SK-N-MC (cell line): ENCODE measurements at places on chromosomes 6 and 20.

DNA sequence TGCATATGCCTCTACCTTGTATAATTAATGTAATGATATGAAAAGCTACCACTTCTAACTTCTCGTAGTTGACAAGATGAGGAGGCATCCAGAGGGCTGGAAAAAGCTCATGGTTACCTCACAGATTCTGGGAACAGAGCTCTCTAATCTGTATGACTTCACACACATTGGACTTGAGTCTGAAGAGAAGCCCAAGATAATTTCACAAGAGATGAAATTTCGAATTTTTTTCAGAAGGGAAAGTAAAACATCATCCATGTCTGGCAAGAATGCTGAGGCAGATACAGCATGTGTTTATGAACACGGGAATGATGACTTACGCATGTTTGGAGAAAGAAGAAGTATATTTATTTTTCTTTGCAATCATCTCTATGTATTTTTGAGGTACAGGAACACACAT, 141.8 kb upstream of the TENT5A start:
- DNase-seq = no peak

DNA sequence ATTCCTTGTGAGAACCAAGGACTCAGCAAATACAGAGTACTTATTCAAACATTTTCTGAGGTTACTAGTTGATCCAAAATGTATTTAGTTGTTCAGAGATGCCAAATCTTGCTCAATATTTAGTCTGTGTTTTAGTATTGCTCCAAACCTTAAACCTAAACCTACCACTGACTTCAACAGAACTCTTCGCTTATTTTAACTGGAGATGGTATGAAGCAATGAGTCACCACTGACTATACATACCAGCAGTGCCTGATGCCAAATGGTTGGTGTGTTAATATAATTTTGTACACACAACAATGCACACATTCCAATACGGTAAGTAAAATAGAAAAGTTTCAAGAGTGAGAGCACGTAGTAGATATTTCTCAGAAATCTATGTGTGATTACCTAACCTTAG, 1.9 kb upstream of the SPTLC3 start:
- no peak for DNase-seq

DNA sequence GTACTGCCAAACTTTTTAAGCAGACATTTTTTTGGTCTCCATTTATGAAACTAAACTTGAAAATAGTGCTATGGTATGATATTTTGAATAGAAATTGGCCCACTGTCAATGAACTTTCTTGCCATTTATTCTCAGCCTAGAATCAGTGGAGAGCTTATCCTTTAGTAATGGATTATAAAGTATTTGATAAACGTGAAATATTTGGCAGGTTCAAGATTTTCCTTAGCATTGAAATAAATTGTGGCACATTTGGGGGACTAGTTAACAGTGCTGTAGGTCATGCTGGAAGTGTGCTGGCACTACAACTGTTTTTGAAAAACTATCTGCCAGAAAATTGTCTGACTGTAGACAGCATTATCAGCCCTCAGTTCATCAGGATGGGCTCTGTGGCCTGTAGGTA, 2.1 kb downstream of the PRSS35 start:
- DNase-seq = no peak

- DNase-seq = no peak
These were observed 107.4 kb downstream of the PREX1 start for GRCh38 chr20:48720256-48720985.

DNA sequence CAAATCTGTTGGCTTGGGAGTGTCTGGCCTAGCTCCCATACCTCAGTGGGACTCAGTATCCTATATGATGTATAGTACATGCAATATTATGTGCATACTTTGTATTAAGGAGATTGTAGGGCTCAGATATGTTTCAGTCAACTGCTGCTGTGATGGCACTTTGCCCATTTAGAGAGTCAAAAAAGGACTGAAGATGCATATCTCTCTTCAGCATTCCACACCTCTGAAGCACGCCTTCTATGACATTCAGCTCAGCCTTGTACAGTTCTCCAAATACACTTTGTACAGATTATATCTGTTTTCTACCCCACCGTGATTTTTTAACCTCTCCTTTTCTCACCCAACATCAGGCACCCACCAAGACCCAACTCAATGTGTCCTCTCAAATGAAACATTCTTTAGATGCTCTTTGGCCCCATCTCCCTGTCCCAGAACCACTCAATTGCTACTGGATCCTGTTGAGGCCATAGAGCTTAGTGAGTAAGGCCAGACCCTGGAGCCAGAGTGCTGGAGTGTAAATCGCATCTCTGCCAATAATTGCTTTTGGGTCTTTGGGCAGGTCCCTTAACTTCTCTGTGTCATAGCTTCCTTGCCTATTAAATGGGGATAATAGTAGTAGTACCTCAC, 15.6 kb downstream of the ENPP1 start:
- no peak for DNase-seq

GRCh38 chr20:10347086-10347880, 86.7 kb downstream of the MKKS start:
- DNase-seq = no peak

- no peak for DNase-seq
These were observed 143.7 kb downstream of the CDH26 start for GRCh38 chr20:60101891-60102281.

GRCh38 chr6:158803733-158804143, 15.4 kb downstream of the EZR start:
- DNase-seq = no peak

DNA sequence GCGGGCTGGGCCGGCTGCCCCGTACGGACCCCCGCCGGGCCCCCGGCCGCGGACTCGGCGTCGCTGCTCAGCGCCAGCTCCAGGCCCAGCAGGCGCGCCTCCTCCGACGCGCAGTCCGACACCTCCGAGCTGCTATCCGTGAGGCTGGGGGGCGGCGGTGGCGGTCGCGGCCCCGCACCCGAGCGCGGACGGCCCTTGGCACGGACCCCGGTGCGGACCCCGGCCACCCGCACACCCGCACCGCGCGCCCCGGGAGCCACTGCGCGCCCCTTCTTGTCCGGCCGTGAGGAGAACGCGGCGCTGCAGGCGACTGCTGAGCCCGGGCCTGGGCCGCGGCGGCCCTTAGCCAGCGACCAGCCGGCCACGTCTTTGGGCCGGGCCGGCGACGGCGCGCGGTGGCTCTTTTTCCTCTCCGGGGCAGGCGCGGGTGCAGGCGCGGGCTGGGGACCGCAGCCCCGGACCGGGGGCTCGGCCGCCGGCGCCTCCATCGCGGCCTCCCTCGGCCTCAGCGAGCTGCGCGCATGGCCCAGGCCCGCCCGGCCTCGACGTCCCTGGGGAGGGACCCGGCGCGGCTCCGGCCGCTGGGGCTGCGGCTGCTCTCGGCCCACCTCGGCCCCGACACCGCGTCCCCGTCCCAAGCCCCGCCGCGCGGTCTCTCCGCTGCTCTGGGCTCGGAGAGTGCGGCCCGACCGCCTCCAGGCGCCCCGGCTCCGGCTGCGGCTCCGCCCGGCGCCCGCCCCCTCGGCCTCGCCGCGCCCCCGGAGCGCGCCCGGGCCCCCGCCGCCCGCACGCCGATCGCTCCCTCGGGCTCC, 12.9 kb upstream of the TLDC2 start:
- no peak for DNase-seq

- DNase-seq = no peak
These were observed 55.5 kb downstream of the TTI1 start for GRCh38 chr20:37977786-37978185.

- no peak for DNase-seq
These were observed 74.5 kb downstream of the ALDH8A1 start for GRCh38 chr6:134875367-134875766.

GRCh38 chr20:36950414-36951197, 902 bp downstream of the SAMHD1 start:
- DNase-seq = no peak
